ENCODE measurements at places on chromosomes 4 and X. TPM values are rescaled to one million over a fixed set of nuclear protein-coding genes. Genes with fewer than 3 reads are reported as not detected.

Gene HTR2C
- polyA plus RNA-seq: not detected

Gene FGF5
- polyA plus RNA-seq: not detected

Gene AKAP4
- polyA plus RNA-seq: not detected

Gene GPR143
- 0.15 TPM for polyA plus RNA-seq

Gene CDKL2
- 0.47 TPM for polyA plus RNA-seq

Gene NPY2R
- polyA plus RNA-seq: not detected

Gene CXXC4
- polyA plus RNA-seq: 1.1 TPM

Gene ERAS
- polyA plus RNA-seq: not detected

Gene SNX25
- polyA plus RNA-seq: 7.8 TPM

Gene TCEAL6
- not detected for polyA plus RNA-seq
